Activated CD8-positive, alpha-beta memory T cell treated with anti-CD3 and anti-CD28 coated beads for 24 hours (primary cell): ENCODE measurements at places on chromosomes 13 and 19.
A peak's percentile ranks its signal among the peaks of the same experiment; 100 is the strongest.

- DNase-seq, result no peak
Observed at GRCh38 chr13:46114613-46115012, 9.8 kb upstream of the CPB2 start.

DNA sequence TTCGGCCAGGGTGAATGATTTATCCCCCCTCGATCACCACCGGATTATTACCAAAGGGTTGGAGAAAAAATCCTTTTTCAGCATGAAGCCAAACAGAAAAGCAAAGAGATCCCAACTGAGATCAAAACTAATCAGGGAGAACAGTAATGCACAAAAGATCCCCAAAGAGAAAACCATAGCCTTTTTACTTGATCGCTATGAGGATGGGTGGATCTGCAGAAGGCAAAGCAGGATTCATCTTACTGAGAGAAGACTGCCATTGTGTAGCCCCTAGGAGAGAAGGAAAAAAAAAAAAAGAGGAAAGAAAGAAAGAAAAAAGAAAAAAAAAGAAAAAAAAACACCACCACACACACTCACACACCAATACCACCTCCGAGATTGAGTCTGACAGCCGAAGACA, at the start of gene FGF14:
TSS of gene FGF14 (minus strand) at position 283 of the 400 bp plus-strand sequence.
- no peak for DNase-seq

GRCh38 chr19:41373993-41374392, 2.3 kb upstream of the TMEM91 start:
- DNase-seq, result no peak

GRCh38 chr13:93752541-93752940, 525.9 kb downstream of the GPC6 start:
- DNase-seq, result no peak

GRCh38 chr13:113040031-113040430, 65.6 kb upstream of the F7 start:
- no peak for DNase-seq

DNA sequence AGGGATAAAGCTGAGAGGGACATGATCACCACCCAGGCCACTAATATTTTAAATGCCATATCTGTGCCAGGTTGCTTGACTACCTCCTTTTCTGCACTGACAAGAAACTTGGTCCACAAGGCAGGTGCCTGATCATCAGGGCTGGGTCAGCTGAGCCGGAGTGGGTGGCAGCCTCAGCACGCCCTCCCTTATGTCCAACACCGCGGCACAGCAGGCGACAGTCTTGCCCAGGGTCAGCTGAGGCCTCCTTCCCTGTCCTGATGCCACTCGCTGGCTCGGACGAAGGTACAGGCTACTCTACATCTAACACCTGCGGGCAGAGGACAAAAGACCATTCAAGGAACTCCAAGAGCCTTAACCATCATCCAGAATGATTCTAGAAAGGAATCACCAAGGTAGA, 16.9 kb downstream of the ZC3H4 start:
- no peak for DNase-seq

GRCh38 chr19:11570039-11570462, 7.4 kb downstream of the ACP5 start:
- no peak for DNase-seq

GRCh38 chr19:5031231-5032100, 62.6 kb downstream of the KDM4B start:
- peak; percentile 98 for DNase-seq

DNA sequence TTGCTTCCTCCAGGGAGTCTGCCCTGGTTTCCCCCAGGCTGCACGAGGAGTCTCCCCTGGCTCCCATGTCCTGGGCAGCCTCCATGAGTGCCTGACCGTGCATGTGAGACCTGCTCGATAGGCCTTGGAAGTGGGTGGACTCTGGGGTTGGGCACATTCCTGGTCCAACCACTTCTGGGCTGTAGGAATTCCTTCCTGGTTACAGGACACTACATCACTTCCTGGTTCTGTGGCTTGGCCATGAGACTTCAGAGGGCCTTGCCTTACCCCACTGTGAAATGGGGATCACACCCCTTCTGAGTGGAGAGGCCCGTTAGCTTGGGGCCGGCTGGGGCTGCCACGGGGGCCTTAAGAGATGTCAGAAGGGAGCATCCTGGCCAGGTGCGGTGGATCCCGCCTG, 4.0 kb upstream of the ZNF628 start:
- DNase-seq, result no peak
